ENCODE measurements at places on chromosomes 5 and 9.

DNA sequence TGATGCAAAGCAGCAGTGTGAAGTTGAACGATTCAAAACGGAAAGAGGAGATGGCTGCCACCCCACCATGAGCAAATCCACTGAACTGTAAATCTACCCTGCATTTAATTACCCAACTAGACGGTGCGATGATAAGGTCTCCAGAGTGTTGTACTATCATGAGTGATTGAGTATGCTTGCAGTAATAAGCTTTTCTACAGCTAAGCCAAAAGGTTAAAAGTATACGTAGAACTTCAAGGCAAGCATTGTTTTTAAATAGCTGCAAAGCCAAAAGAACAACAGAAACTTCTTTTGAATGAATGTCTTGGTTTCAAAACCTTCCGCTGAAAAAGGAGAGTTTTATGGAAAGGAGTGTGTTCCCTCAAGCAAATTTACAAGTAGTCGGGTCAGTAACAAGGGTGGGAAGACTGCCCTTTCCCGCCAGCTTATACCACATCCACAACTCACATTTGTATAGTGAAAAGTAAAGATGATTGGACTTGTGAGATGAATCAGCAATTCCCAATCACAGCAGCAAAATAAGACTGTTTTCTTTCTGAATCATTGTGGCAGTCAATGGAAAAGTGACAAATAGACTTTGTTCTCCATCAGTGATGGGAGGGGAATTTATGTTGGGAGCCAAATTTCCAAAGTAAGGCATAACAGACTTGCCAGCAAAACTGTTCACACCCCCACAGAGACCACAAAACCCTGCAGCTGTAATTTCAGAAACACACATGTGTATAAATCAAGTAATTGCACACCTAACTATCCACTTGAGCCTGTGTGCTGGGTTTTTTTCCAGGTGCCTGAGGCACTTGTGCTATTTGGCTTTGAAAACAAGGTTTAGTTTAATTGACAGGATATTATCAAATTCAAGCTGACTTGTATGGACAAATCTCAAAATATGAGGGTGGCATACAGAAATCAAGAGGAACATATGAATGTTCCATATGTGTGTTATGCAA, 407.7 kb upstream of the GRAMD2B start:
- DNase-seq, result no peak

- DNase-seq, result no peak
These were observed 34.6 kb upstream of the GABBR2 start for GRCh38 chr9:98743329-98743728.

DNA sequence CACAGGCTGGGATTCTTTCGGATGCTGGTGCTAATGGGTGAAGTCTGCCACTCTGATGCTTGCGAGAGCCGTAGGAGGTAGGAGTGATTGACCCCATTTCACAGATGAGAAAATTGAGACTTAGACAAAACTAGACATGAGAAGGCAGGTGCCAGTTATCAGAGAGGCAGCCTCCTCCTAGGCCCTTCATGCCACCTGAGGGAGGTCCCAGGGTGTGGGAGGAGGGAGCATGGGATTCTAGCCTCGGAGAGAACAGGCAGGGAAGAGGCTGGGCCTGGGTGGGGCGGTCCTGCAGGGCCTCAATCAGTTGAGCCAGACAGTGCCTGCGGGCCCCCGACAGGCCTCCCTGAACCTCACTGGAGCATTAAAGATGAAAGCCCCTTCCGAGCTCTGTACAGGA, 112.4 kb downstream of the COL23A1 start:
- no peak for DNase-seq

GRCh38 chr9:82354279-82354659, 365.7 kb downstream of the SPATA31D1 start:
- DNase-seq, result no peak

DNA sequence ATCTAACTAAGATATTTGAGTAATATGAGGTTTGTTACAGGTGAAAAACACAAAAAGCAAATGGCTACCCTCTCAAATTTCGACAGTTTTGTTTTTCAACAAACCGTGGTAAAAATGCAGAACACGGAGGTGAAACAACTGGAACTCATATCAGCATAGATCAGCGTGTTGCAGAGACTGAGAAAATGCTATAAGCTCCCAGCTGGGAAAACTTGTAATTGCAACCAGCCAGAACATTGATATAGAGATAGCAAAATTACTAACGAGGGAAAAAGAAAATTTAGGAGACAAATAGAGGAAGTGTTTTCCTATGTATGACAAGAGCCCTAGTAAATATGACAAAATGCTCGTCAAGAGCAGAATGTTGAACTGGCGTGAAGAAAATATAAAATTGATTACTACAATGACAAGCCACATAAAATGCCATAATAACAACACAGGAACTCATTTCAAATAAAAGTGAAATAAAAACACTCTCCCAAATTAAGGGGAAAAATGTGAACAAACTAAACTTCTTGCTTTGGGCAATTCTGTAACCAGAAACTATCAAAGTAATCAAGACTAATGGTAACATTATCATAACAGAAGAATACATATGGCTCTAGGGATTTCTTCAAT, 1989.8 kb downstream of the EFNA5 start:
- no peak for DNase-seq

- DNase-seq, result no peak
These were observed 32.1 kb downstream of the PRUNE2 start for GRCh38 chr9:76873821-76874220.

DNA sequence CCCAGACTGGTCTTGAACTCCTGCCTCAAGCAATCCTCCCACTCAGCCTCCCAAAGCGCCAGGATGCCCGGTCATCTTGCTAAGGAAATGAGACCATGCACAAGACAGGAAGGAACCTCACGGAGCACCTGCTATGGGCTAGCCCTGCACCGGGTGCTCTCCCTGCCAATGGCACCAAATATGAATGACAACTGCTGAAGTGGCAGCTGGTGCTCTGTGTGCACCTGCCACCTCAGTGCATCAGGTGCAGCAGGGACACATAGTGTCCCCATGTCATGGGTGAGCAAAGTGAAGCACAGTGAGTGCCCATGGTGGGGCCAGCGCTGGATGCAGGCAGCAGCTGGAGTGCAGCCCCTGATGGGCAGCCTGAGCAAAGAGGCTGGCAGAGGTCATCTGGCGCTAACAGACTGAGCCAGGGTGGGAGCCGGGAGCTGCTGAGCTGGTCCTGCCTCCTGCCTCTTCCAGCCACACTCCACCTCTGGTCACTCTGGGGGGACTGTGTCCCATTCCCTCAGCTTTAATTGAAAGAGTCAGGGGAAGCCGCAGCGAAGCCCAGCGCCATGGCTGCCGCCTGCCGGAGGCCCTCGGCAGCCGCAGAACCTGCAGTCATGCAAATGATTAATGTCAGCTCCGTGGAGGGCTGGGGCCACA, 46.4 kb downstream of the BARX1 start:
- DNase-seq, result no peak

- no peak for DNase-seq
These were observed 20.1 kb downstream of the LAMC3 start for GRCh38 chr9:131028931-131029573.

GRCh38 chr9:130543368-130543767, 36.0 kb upstream of the FUBP3 start:
- no peak for DNase-seq

DNA sequence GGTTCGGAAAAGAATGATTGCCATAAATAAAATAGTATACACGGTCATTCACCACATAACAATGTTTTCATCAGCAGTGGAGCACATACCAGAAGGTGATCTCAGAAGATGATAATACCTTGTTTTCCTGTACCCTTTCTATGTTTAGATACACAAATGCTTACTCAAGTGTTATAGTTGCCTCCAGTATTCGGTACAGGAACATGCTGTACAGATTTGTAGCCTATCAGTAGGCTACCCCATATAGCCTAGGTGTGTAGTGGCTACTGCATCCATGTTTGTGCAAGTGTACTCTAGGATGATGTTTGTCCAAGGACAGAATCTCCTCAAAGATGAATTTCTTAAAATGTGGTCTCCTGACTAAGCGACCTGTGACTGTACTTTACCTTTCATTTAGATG, 59.2 kb downstream of the ICE1 start:
- no peak for DNase-seq

DNA sequence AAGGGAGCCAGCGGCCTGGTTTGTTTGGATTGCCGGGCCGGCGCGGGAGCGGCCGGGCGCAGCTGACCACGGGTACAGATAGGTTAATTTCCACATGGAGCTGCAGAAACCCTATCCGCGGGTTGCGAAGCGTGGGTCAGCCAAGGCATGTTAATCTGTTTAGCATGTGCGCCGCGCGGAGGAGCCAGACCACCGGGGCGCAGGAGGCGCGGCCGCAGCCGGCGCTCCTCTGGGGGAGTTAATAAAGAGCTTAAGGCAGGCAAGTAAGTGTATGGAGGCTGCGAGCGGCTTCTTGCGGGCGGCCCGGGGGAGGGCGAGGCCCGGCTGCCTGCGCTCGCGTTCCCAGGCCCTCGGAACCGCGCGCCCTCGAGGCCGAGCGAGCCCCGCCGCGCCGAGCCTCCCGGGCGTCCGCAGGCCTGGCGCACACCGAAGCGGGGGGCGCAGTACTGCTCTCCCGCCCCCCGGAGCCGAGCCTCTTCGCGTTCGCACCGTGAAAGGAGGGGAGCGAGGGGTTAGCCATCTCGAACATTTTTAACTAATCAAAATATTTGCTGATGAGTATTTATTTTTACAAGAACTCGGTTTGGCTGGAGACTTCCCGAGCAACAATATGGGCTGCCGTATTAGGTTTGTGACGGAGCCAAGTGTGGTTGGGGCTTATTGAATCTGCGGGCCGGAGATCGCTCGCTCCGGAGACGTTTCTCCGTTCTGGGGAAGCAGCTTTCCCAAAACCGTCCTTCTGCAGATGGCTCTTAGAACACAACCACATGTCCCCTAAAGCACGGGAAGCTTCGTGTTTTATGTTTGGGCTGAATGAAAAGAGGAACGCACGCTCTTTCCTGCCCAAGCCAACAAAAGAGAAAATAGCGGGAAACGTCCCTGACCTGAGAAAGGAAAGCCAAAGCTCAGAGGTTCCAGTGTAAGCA, 28.8 kb downstream of the FOXD1 start:
- DNase-seq, result no peak

- no peak for DNase-seq
These were observed 132.0 kb upstream of the RAI14 start for GRCh38 chr5:34524123-34524522.

DNA sequence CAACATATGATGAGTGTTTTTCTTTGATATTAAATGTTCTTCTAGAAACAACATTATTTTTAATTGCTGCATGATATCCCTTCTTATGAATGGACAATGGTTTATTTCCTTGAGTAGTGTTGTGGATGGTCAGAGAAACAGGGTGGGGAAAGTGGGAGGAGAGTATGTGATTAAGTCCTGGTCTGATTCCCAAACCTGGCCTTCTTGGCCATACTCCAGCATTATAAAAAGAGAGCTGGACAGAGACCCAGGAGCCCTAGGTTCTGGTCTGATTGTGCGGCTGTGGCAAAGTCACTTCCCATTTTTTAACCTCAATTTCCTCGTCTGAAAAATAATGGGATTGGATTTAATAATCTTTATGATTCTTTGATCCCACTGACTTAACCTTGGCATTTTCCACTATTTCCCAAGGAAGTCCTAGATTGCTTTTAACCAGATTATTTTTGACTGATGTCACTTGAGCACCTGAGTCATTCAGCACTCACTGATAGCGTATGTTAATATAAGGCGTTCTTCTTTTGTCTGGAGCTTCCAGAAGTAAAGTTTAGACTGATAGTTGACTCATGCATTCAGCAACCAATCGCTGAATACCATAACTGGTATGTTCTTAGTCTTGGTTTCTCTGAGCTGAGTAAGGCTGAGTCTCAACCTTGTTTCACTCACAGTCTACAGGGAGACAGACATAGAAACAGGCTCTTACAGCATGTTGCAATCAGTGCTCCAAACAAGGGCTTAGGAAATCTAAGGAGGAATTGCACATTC, 26.2 kb downstream of the OSMR start:
- no peak for DNase-seq

DNA sequence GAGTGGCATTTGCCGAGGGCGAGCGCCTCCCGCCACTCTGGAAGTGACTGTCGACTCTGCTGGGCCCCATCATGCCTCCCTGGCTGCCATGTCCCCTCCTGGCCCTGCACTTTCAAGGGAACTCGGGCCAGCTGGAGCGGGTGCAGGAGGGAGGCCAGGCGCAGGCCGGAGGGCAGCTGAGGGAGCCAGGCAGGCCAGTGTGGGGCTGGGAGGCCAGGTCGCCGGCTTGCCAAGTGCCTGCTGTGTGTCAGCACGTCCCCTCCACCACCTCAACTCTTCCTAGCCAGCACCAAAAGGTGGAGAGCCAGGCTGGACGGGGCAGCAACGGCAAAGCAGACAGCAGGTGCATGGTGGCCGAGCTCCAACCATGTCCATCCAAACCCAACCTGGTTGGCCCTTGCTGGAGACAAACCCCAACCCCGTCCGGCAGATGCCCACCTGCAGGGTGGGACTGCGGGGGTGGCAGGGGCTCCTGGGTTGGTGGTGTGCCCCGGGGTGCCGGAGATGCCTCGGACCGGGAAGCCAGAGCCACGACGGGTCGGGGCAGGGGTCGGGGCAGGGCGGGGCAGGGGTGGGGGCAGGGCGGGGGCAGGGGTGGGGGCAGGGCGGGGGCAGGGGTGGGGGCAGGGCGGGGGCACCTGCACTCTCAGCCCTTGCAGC, 36.5 kb upstream of the EGFL7 start:
- DNase-seq, result no peak

- DNase-seq, result no peak
These were observed 9.9 kb downstream of the MLANA start for GRCh38 chr9:5900622-5901021.

DNA sequence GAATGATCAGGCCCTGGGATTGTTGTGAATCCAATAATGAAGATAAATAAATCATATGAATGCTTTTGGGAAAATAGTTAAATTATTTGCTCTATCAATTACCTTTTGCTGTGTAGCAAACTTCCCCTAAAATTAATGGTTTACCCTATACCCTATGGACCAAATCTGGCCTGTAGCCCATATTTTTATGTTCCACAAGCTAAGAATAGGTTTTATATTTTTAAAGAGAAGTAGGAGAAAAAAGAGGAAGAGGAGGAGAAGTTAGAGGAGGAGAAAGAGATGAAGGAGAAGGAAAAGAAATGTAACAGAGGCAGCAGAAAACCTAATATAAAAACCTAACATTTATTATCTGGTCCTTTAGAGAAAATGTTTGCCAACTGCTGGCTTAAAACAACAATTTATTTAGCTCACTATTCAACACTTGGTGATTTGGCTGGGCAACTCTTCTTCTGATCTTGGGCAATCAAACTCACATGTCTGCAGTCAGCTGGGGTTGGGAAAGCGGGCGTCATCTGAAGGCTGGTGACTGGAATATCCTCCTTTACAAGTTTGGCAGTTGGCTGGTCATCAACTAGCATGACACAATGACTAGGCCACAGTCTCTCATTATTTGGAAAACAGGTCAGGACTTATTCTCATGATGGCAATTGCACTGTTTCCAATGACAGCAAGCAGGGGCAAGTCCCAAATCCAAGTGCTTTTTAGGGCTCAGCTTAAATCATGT, 522.9 kb downstream of the RASEF start:
- no peak for DNase-seq

- DNase-seq, result no peak
These were observed 19.0 kb downstream of the NEURL1B start for GRCh38 chr5:172659909-172660628.

DNA sequence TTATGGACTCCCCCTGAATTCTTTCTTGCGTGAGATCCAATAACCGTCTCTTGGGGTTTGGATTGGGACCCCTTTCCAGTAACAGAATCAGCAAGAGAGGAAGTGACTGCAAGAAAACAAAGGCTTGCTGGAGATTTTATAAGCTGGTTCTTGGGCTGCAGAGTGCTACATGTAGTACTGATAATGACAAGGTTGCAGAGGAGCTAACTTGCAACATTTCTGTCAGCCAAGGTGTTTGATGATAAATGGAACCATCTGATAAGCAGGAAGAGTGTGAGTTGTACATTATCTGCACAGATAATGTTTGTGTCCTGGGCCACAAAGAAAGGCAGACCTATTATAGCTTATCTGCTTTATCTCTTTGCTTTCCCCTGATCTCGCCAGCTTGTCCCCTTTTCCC, 37.1 kb downstream of the DNAJB5 start:
- no peak for DNase-seq

Data from activated CD4-positive, CD25-positive, alpha-beta regulatory T cell treated with anti-CD3 and anti-CD28 coated beads, Interleukin-2, amount 50 U/mL, for 16 hours (primary cell).